ENCODE measurements at places on chromosomes 5 and 9.

- DNase-seq = no peak
Measured at GRCh38 chr5:6321078-6321477, 57.3 kb downstream of the MED10 start.

DNA sequence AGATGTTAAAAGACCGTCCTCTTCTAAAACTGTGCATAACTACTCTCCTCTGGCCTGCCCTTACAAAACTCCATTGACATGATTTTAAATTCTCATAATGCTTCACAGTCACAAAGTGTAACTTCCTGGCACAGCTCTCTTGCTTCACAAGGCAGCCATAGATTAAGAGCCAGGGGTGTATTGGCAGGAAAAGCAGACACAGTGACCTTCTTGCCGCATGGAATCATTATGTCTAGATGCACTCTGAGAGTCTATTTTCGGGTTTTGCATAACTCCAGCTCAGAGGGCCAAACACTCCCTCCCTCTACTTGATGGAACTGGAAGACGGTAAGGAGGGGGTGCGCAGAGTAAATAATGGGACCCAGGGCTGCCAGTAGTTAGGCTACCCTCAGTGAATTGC is 110.1 kb downstream of the MARCHF3 start:
- no peak for DNase-seq

- DNase-seq = no peak
Measured at GRCh38 chr5:2813678-2814077, 62.2 kb upstream of the IRX2 start.

DNA sequence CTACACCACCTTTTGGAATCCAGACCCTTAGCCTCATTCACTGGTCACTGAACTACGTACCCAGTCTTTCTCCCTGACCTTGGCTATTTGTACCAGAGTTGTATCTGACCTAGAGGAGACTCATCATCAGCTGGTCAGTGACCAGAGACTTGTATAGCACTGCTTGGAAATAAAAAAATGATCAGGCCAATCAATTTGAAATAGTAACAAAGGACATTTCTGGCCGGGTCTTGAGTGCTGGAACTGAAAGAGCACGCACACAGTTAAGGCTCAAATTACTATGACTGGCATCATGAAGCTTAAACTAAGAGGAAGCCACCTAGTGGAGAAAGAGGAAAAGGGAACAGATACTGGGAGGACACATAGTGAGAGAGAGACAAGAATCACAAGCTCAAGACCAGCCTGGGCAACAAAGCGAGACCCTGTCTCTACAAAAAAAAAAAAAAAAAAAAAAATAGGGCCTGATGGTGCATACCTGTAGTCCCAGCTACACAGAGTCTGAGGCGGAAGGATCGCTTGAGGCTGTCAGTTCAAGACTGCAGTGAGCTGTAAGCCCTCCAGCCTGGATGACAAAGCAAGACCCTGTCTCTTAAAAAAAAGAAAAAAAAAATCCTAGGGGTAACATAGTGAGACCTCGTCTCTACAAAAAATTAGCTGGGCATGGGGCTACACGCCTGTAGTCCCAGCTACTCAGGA is 12.8 kb upstream of the SRP19 start:
- no peak for DNase-seq

DNA sequence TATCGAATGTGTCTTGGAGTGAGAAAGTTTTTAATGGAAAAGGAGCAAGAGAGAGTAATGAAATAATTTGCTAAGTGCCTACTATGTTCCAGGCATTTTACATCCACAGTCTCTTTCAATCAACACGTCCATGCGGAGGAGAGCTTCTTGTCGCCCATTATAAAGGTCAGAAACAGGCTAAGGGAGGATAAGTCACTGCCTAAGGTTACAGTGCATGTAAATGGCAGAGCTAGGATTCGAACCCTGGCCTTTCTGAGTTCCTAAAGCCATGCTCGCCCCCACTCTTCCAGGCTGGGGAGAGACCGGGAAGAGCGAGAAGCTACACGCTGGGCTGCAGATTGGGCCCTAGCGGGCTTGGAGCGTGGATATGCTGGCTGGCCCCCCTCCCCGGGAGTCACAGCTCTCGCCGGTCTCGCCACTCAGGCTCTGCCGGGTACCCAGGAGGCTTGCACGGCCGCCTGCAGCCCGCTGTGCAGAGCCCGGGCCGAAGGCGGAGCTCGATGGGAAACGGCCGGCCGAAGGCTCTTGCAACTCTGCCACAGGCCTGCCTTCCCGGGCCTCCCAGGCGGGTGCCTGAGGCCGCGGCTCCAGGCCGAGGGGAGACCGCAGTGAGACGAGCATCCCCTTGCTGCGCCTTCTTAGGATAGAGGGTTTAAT is 775 bp upstream of the LHX2 start:
- DNase-seq = no peak

DNA sequence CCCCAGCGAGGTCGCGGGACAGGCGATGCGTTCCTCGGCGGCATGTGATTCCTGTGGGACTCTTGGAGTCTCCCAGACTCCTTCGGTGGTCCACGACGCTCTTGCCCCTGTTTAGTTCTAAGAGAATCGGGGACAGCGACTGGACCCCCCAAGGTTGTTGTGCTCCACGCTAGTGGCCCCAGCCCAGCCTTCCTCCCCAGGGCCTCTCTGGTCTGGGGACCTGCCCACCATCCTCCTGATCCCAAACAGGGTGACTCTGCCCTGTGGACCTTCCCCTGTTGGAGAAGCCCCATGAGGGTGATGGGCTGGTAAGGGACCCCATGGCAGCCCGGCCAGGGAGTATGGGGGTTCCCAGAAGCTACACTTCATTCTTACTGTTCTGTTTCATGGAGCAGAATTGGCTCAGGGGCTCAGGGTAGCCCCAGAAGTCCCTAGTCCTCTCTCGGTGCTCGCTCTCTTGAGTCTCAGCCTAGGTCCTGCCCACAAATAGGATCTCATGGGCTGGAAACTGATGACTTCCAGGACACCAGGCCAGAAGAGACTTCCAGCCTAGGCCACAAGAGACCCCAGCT is 880 bp downstream of the CARD19 start:
- no peak for DNase-seq

- no peak for DNase-seq
Measured at GRCh38 chr9:90013778-90014177, 409.0 kb downstream of the GADD45G start.

GRCh38 chr5:5719292-5719691 is 296.8 kb downstream of the ICE1 start:
- DNase-seq = no peak

GRCh38 chr9:72334658-72335337 is 30.2 kb downstream of the ZFAND5 start:
- no peak for DNase-seq

DNA sequence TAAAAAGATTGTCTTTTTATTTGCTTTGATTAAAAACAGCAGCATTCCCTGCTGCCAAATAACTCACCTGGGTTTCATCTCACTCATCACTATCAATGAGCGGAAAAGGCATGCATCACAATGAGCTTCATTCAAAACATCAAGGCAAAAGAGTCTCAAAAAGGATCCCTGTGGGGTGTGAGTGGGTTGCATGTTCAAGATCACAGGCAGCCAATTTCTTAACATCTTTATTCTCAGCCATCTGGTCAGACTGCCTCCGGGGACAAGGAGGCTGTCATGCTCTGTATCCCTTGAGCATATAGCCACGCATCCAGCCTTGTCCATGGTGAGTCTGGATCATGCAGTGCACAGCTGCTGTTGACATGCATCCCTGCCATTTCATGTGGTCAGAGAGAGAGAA is 117.1 kb downstream of the ICE1 start:
- no peak for DNase-seq

- DNase-seq = no peak
Measured at GRCh38 chr5:16315501-16315900, 135.9 kb upstream of the MARCHF11 start.

GRCh38 chr5:95401626-95402025 is 10.5 kb downstream of the FAM81B start:
- no peak for DNase-seq

DNA sequence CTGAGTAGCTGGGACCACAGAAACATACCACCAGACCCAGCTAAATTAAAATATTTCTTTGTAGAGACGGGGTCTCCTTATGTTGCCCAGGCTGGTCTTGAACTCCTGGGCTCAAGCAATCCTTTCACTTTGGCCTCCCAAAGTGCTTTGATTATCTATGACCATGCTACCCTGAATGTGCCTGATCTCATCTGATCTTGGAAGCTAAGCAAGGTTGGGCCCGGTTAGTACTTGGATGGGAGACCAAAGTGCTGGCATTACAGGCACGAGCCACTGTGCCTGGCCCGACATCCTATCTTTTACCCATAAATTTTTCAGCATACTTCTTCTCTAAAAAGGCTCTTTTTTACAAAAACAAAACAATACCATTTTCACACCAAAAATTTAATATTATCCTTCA is 137.0 kb upstream of the LRRTM2 start:
- no peak for DNase-seq

- no peak for DNase-seq
Measured at GRCh38 chr5:66122379-66123034, 21.6 kb upstream of the SREK1 start.

DNA sequence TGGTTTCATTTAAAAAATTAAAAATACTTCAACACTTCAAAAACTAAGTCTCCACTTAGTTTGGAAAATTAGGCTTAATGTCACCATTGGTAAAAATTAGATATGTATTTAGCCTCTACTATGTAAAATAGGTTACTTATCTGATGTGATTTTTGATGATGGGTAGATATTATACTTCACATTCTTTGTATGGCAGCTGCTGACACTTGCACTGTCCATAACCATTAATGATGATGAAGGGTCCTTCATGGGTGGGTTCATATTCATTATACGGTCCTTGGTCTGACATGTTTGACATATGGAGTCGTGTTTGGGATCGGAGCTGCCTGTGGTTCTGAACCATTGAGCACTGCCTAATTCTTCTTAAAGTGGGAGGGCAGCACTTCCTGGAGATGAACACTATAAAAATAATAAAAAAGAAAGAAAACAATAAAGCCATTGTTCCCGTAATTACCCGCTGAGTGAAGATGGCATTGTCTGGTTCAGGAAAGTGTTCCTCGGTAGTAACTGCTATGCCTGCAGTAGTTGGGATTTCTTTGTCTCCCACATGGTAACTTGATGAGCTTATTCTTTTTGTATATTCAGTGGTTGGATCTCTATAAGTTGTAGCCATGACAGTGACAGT is 2.2 kb downstream of the LRRTM2 start:
- no peak for DNase-seq

GRCh38 chr9:128118971-128119665 is 8.4 kb downstream of the PTGES2 start:
- DNase-seq = no peak

DNA sequence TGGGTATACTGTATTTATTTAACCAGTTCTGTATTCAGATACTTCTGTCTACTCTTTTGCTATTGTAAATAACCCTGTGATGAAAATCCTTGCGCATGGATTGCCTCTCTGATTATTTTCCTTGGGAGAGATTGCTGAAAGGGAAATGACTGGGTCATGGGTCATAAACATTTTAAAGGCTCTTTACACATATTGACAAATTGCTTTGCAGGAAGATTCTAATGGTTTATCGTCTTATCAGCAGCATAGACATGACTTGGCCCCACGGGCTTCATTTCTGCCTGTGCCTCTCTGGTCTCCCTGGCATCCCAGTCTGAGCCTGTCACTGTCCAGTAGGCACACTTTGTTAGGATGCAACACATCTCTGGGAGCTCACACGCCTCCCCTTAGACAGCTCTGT is 52.3 kb downstream of the RGS3 start:
- no peak for DNase-seq

- no peak for DNase-seq
Measured at GRCh38 chr9:134208310-134208841, 44.0 kb upstream of the RNU6ATAC start.

DNA sequence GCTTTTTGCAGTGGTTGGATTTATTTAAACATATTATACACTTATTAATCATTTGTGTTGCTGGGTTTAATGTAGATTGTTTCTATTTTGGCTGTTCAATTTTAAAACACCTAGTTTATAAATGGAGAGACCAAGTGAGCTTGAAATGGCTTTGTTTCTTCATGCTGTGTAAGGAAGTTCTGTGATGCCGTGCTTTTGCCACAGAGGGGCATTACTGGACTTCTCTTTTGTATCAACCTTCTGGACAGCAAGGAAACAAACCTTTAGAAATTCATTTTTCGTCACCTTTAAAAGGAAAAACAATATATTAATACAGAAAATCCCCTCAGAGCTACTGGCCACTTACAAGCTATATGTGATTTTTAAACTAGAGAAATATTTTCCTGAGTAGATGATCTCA is 81.9 kb downstream of the DMRTA1 start:
- no peak for DNase-seq

DNA sequence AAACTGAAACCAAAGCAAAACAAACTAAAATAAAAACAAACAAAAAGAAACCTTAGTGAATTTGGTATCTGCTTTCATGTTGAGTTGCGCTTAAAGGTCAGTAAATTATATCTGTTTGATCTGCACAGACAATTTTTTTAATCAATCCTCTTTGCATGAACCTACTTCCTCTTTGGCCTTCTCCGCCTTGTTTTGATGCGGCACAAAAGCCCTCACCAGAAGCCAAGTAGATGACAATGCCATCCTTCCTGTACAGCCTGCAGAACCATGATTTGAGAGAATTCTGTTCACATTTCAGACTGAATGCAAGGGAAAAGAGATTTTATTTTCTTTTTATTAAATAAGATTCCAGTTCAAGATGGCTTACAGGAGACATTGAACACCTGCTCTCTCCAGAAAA is 473.6 kb upstream of the FTMT start:
- no peak for DNase-seq

DNA sequence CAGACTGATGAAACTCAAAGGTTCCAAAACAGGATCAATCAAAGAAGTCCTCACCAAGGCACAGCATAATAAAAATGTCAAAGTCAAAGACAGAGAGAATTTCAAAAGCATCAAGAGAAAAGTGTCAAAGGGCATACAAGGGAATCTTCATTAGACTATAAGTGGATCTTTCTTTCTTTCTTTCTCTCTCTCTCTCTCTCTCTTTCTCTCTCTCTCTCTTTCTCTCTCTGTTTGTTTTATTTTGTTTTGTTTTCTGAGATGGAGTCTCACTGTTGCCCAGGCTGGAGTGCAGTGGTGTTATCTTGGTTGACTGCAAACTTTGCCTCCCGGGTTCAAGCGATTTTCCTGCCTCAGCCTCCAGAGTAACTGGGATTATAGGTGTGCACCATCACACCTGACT is 148.3 kb upstream of the CD180 start:
- DNase-seq = no peak

GRCh38 chr9:87256973-87257372 is 240.7 kb upstream of the DAPK1 start:
- no peak for DNase-seq

DNA sequence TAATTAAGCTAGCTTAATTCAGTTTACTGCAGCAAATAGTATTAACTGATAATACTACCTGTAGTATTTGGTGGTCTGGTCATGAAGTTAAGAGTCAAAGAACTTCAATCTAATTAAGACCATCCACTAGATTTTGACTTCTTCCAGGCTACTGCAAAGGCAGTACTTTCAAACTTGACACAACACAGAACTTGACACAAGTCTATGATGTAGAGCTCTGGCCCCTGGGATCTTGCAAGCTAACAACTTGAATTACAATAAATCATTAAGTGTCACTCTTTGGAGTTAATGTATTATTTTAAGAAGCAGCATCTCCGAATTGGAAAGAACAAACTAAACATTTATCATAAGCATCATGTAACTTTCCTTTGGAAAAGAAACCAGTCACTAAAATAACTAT is 40.9 kb downstream of the UIMC1 start:
- DNase-seq = no peak
